ENCODE measurements at places on chromosomes 5 and 9. TPM values are rescaled to one million over a fixed set of nuclear protein-coding genes. Genes with fewer than 3 reads are reported as not detected.

DNA sequence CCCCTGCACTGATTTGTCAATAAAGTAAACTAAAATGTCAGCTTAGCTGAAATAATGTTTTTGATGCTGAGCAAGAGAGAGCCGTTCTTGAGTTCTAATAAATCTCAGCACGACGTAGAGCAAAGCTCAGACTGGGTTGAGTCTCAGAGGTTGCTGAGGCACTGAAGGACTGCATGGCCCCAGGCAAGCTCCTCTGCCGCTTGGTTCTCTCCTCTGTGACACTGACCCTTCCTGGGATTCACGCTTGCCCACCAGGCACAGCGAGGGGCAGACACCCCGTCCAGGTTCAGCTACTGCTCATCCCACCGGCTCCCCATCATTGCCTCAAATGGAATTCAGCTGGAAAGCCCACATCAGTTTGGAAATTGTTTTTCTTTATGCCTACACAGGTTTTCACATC lies 129.8 kb downstream of the IRX2 start:
- no peak for DNase-seq

- no peak for DNase-seq
These were observed 32.2 kb downstream of the KCNV2 start for GRCh38 chr9:2749485-2749884.

Gene CDH9
- total RNA-seq: not detected

Gene CER1
- total RNA-seq: not detected

All from epithelial cell of proximal tubule (primary cell).